ENCODE measurements at places on chromosomes 7 and 10.

DNA sequence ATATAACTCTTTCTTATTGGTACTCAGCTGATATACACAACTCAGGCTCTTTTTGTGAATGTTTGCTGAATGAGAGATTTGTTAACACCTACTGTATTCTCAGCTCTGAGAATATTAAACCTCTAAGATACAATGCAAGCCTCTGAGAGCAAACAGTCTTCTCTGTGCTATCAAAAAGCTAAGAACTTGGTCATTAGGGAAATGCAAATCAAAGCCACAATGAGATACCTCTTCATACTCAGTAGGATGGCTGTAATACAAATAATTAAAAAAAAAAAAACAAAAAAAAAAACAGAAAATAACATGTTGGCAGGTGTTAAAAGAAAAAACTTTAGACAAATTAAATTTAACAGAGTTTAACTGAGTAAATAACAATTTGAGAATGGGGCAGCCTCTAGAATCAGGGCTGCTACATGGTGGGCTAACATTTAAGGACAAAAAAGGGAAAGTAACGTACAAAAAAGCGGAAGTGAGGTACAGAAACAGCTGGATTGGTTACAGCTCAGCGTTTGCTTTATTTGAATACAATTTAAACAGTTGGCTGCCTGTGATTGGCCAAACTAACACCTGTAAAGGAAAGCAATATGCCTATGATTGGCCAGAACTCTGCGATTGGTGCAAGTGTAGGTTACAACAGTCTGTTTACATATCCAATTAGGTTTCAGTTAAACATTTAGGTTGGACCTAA lies 14.8 kb upstream of the MTURN start:
- no peak for DNase-seq

DNA sequence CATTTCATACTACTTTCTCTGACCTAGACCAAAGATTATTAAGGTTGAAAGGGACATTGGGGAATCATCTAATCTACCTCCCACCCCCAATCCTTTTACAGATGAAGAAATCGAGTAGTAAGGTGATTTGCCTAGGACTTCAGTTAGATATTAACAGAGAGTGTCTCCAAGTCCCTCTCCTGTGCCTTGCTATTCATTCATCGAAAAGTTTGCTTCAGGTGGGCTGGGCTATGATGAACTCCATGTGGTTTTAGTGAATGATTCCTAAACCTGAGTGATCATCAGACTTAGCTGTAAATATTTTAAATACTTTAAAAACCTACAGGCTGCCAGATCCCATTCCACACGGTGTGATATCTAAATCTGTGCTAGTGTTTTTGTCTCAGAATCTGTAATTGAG lies 259.4 kb upstream of the SORCS1 start:
- no peak for DNase-seq

- DNase-seq = peak; percentile 45
Measured at GRCh38 chr7:28296571-28297483, 115.5 kb upstream of the CREB5 start.

DNA sequence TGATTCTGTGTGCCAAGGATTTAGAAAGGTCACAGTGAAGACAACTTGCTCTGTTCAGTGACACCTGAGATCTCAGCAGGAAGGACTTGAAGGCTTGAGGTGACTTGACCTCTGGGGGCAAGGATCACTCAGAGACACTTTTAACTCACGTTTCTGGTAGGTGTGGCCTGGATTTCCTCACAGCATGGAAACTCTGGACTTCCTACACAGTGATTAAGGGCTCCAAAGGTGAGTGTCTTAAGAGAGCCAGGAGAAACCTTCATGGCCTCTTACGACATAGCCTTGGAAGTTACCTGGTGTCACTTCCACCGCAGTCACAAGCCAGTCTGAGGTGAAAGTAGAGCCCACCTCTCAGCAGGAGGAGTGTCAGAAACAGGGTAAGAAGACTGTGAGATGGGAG lies 38.1 kb upstream of the ADO start:
- DNase-seq = no peak

DNA sequence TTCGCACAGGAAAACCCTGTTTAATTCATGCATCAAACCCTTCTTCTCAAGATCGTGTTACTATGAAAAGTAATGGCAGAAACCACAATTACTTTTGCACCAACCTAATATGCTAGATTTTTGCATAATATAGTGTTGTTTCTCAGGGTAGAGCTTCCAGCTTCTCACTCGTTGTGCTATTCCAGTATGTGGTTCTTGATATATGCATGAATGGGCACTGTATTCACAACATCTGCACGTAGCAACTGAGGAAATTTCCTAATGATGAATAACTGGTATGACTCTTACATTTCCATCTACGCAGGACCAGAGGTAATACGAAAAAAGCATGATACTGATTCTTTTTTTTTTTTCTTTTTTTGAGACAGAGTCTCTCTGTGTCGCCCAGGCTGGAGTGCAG lies 326.6 kb upstream of the GALNT17 start:
- no peak for DNase-seq

DNA sequence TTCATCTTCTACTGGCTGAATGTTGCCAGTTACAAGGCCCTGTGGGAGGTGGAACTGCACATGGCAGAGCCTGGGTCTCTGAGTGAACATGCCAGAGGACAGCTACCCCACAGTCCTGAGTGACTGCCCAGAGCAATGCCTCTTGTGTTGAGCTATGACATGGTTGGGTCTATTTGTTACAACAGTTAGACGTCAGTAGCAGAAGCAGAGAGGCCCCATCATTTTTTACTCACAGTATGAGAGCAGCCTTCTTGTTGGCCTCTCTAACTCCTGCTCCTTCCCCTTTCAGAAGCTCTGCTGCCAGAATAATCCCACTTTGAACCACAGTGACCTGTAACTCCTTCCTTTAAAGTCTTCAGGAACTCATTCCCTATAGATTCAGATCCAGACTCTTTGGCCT lies 30.8 kb upstream of the NRP1 start:
- DNase-seq = no peak

- DNase-seq = no peak
Measured at GRCh38 chr7:82317257-82317721, 126.3 kb downstream of the CACNA2D1 start.

DNA sequence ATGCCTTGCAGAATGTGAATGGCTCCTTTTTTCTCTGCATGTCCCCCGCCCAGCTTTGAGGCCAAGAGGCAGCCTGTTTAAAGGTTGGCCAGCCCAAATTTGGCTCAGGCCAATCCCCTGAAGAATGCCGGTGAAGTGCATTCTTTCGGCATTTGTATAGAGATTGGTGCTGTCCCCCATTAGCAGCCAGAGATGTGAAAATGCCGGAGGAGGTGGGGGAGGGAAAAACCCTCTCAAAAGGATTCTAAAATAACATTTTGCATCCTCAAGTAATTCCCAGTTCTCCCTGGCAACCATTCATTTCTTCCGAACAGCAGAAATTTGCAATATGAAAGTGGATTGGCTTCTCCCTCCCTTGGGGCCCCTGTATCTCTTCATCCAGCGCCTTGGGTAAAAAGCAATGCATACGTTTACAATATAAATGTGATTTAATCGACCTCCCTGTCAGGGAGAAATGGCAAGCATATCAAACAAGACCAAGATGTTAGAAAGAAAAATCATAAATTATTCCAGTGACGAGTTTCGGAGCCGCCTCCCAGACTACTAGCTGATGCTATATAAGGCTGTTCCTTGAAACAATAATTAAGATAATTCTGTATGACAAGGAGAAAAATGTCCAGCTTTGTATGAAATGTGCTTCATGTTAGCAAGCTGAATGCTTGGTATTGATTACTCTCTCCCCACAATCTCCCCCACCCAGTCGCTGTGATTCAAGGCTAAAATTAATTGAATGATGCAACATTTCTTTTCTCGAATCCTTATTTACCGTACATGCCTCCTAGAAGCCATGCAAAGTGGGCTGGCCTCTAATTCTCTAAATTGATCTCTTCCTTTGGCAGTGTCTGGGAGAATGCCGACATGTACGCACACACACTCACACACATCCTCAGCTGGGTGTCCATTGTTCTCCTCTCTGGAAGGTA lies 323.7 kb downstream of the RPS24 start:
- DNase-seq = no peak

- DNase-seq = no peak
Measured at GRCh38 chr7:29567174-29567573, 3.5 kb downstream of the PRR15 start.

GRCh38 chr10:85946713-85947326 lies 419.8 kb downstream of the GRID1 start:
- peak; percentile 67 for DNase-seq

DNA sequence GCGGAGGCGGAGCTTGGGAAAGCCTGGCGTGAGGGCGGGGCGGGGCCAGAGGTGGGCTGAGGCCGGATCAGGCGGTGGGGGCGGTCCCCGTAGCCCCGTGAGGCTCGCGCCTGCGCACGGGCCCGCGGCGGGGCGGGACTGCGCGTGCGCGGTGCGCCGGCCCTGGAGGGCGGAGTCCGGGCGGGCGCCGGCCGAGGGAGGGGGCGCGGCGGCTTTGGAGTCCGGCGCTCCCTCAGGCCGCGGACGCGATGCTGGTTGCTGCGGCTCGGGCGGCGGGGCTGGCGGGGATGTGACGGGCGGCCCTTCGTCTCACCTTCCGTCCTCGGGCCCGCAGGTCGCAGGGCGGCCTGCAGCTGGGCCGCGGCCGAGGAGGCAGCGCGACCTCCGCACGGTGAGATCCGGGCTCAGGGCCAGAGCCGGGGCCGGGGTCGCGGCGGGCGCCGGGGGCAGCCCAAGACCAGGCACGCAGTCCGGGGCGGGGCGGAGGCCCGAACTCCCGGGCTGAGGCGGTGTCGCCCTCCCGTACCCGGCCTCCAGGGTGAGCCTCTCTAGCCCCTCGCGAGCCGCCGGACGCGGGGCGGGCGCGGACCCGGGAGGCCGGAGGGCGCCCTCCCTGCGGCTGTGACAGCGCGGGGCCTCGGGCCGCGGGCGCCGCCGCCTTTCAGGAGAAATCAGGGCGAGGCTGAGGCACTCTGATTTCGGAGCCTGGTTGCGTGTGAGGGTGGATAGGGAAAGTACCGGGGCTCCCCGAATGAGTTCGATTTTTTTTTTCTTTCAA lies at the start of gene CCSER2:
TSS of gene CCSER2 (plus strand) at position 172 of the 778 bp plus-strand sequence. CDS start 42,464 bp downstream, outside the sequence.
- DNase-seq = peak; percentile 44

GRCh38 chr10:133365461-133366129 lies 7.6 kb downstream of the ECHS1 start:
- DNase-seq = no peak

GRCh38 chr10:51325649-51326048 lies 251.4 kb downstream of the PRKG1 start:
- no peak for DNase-seq

DNA sequence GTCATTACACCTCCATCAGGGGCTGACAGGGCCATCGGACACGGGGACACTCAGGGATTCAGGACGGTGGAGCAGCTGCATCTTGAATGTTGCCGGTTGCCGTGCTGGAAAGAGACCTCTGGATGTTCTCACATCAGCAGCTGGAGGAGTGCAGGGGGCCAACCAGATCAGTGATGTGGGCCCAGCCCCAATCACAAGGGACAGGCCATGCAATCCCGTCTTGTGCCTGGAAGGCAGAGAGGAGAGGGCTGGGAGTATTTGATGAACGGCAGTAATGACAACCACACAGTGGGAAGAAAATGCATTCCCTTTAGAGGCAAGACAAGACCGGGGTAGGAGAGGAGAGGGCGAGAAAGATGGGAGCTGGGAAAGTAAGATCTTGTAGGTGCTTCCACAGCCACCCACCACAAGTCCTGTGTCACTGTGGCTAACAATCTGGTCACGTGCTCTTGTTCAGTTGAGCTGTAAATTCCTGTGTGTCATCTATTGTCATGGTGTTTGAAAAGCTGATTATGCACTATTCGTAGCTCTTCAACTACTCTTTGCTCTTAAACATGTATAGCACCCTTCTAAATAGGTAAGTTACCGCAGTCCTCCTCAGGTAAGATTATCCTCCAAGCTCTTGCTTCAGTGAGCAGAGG lies 85.9 kb upstream of the LEP start:
- DNase-seq = no peak

GRCh38 chr7:114843102-114843501 lies 78.8 kb upstream of the MDFIC start:
- no peak for DNase-seq

- DNase-seq = no peak
Measured at GRCh38 chr7:121941830-121942229, 68.9 kb downstream of the PTPRZ1 start.

- no peak for DNase-seq
Measured at GRCh38 chr7:131673576-131673975, 117.1 kb upstream of the PODXL start.

DNA sequence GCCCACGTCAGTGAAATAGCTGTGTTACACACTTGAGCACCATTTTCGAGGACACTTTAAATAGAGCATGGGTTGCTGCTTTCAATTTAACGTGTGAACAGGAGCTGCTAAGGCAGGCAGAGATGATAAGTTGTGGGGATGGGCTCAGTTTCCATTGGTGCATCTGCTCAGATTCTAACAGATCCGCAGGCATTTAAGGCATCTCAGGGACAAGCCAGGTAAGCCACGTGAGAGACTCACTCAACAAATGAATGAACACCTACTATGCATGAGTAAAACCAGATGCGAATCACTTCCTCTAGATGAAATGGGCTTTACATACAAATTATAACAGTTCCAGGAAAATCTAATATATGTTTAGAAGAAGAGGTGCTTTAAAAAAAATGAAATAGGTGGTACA lies 34.6 kb downstream of the PLXNA4 start:
- no peak for DNase-seq

- DNase-seq = no peak
Measured at GRCh38 chr7:28354601-28355402, 57.5 kb upstream of the CREB5 start.

DNA sequence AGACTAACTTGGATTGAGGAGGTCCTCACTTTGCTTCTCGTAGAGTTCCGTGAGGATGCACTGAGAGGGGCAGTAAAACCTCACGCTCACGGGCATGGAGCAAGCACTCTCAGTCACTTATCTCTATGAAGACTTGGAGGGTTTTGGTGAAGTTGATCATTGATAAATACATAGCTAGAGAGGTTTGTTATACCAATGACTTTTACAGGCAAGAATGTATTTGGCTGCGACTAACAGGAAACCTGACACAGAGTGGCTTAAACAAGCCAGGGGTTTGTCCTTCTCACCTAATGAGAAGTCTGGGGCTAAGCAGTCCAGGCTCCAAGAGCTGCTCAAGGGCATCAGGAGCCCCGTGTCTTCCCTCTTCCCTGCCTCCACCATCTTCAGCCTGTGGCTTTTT lies 6.1 kb downstream of the BICC1 start:
- no peak for DNase-seq

DNA sequence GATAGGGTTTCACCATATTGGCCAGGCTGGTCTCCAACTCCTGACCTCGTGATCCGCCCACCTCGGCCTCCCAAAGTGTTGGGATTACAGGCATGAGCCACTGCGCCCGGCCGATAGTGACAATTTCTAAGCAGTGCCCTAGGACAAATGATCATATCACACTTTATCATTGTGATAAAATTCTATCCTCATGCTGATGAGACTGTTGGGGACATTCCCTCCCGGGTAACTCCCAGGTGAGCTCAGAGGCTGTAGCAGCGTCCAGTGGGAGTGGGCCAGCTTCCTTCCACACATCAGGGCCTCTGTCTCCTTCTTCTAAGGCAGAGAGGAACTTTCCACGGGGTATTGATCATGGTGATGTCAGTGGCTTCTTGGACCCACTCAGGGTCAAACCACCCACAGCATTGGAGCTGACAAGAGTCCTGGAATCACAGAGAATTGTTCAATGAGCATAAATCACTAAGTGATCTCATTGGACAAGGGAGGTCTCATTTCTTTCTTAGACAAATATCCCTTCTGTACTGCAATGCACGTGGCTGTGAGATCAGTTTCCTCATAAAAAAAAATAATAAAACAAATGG lies 256.1 kb downstream of the KLF6 start:
- DNase-seq = no peak

All from Jurkat, Clone E6-1 (cell line).